Aortic smooth muscle cell (primary cell): ENCODE measurements at places on chromosomes 13 and 19. TPM values are rescaled to one million over a fixed set of nuclear protein-coding genes. Genes with fewer than 3 reads are reported as not detected.

The PCDH9 gene
- total RNA-seq = 56.1 and 132 TPM in 2 replicates

The CALR3 gene
- 0.06 TPM in 1 of 2 replicates, not detected in the other for total RNA-seq

The ADAMTSL5 gene
- 3.0 and 3.7 TPM in 2 replicates for total RNA-seq

The HTR2A gene
- 0.31 and 0.66 TPM in 2 replicates for total RNA-seq

The DGKH gene
- total RNA-seq = 7.3 and 10.3 TPM in 2 replicates

The CEACAM7 gene
- total RNA-seq = not detected in 2 replicates

The NCAN gene
- under 0.01 TPM in 1 of 2 replicates, not detected in the other for total RNA-seq

The CYP2A7 gene
- total RNA-seq = not detected in 2 replicates

The DCT gene
- total RNA-seq = under 0.01 TPM in 1 of 2 replicates, not detected in the other

The PRR19 gene
- 0.13 and 0.25 TPM in 2 replicates for total RNA-seq

The CCNE1 gene
- 2.9 and 5.4 TPM in 2 replicates for total RNA-seq

The ZNF773 gene
- 14.1 and 16.5 TPM in 2 replicates for total RNA-seq

The ZNF709 gene
- total RNA-seq = 2.5 and 2.6 TPM in 2 replicates

The KLK15 gene
- total RNA-seq = not detected in 2 replicates

The GAPDHS gene
- total RNA-seq = not detected in 2 replicates

The PLPPR3 gene
- total RNA-seq = not detected in 2 replicates

The PSG3 gene
- not detected in 2 replicates for total RNA-seq

The ZNF880 gene
- 31.3 and 50.7 TPM in 2 replicates for total RNA-seq

The CACNG8 gene
- total RNA-seq = 0.12 and 0.26 TPM in 2 replicates

The LHB gene
- total RNA-seq = not detected in 2 replicates

The QPCTL gene
- total RNA-seq = 7.2 and 9.4 TPM in 2 replicates

The CYP4F2 gene
- total RNA-seq = not detected in 2 replicates

The CLDN10 gene
- total RNA-seq = not detected in 2 replicates

The SMAD9 gene
- total RNA-seq = 5.9 and 8.2 TPM in 2 replicates

The ZNF93 gene
- 1.8 and 2.0 TPM in 2 replicates for total RNA-seq

The GPALPP1 gene
- total RNA-seq = 22.6 and 26.5 TPM in 2 replicates

The LGALS4 gene
- not detected in 2 replicates for total RNA-seq

The MISP3 gene
- 0.26 and 0.75 TPM in 2 replicates for total RNA-seq

The SELENOV gene
- not detected in 2 replicates for total RNA-seq

The SPPL2B gene
- 29.8 and 31.2 TPM in 2 replicates for total RNA-seq

The ZNF208 gene
- total RNA-seq = 1.1 and 1.7 TPM in 2 replicates

The RFPL4A gene
- total RNA-seq = not detected in 2 replicates

The ELAVL3 gene
- under 0.01 TPM in 1 of 2 replicates, not detected in the other for total RNA-seq

The PLEKHF1 gene
- 27.5 and 30.0 TPM in 2 replicates for total RNA-seq

The RAB4B gene
- 7.0 and 8.5 TPM in 2 replicates for total RNA-seq

The KRTDAP gene
- not detected in 2 replicates for total RNA-seq

The ZSCAN4 gene
- not detected in 2 replicates for total RNA-seq

The MEIS3 gene
- 3.8 and 11.0 TPM in 2 replicates for total RNA-seq

The ABHD8 gene
- total RNA-seq = 8.6 and 8.8 TPM in 2 replicates

The LYPD5 gene
- 0.31 and 0.40 TPM in 2 replicates for total RNA-seq

The KLK6 gene
- not detected in 2 replicates for total RNA-seq

The CCL25 gene
- total RNA-seq = not detected in 2 replicates

The LIN7B gene
- total RNA-seq = 13.0 and 15.6 TPM in 2 replicates

The BCAM gene
- total RNA-seq = 7.3 and 30.0 TPM in 2 replicates

The FKBP8 gene
- total RNA-seq = 256 and 259 TPM in 2 replicates

The SRRM5 gene
- 0.06 TPM in 1 of 2 replicates, not detected in the other for total RNA-seq
